ENCODE measurements at places on chromosomes 13 and 19. TPM values are rescaled to one million over a fixed set of nuclear protein-coding genes. Genes with fewer than 3 reads are reported as not detected.

- DNase-seq: no peak
Measured at GRCh38 chr13:102697929-102698648, 3.2 kb upstream of the METTL21C start.

Gene PRR19
- 0.53 TPM for polyA plus RNA-seq

GRCh38 chr19:3443840-3444694 is 36.3 kb downstream of the SMIM24 start:
- DNase-seq: peak; percentile 56

DNA sequence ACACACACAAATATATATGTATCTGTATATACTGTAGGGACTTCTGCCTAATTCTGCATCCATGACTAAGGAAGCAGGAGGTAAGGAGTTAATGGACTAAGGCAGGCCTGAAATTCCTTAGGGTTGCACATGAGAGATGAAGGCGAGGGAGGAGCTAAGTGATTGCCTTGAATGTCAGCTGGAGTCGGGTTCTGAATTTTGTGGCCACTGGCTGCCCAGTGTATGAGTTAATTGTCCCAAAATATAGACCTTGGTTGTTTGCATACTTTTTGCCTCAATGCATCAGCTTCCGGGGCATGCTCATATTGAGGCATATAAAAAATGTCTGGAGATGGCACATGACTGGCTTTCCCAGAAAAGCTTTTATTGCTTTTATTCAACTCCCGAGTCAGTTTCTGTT is 245.5 kb downstream of the TDRD3 start:
- no peak for DNase-seq
